ENCODE measurements at places on chromosomes 12 and 14.

DNA sequence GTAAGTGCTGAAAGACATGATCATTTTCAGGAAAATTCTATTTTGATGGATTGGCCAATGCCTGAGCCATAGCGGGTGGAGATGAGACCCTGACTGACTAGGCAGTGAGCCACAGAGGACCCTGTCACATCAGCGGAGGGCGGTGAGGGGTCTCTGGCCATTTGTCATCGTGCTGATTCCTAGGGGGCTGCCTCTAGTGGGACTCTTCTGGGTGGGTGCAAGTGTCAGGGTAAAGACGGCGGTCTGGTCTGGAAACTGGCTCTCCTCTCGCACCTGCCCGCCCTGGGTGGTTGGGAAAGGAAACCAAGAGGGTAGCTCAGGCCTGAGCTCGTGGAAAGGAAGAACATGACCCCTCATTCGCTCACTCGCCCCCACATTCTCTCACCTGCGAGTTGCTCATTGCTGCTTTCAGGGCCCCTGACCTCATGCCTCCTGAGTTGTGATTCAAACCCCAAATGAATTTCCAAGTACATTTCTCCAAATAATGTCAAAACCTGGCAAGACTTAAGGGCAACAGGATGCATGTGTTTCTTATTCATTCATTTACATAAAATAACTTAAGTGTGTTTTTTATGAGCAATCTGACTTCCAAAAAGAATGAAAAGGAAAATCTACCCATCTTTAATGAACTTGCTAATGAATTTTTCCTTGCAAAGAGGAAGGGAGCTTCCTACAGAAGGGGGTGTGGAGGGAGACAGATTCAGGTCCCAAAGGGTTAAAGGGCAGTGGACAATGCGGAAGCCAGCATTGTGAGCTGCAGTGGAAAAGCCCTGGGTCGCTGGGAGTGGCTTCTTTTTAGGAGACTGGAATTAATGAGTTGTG is 12.8 kb downstream of the MEG3 start:
- DNase-seq: no peak

DNA sequence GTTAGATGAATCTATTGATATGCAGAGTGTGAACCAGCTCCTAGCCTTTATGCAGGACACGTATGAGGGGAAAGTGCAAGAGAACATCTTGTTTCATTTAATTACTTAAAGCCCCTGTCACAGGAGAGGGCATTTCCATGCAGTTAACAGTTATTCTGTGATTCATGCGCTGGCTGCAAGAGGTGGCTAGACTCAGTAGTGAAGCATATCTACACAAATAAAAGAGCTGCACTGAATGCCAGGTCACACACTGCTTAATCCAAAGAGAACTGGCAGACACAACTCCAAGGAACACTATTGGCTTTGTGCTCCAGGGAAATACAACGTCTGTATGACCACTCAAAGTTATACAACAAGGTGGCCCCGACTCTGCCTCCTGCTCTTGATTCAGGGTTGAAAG is 394.1 kb downstream of the C12orf75 start:
- DNase-seq: no peak

DNA sequence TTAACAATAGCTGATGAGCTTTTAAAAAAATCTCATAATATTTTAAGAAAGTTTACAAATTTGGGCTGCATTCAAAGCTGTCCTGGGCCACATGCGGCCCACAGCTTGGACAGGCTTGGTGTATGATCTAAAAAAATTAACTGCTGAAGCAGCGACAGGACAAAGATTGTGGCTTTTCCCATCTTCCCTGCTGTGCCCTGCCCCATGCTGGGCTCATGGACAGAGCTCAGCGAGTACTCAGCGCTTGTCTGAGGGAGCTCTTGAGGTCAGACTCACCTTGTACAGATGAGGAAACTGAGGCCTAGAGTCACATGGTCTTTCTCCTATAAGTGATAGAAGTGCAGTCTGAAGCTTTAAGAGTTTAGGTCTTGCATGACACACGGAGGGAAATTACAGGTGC is 15.0 kb downstream of the EVL start:
- no peak for DNase-seq

DNA sequence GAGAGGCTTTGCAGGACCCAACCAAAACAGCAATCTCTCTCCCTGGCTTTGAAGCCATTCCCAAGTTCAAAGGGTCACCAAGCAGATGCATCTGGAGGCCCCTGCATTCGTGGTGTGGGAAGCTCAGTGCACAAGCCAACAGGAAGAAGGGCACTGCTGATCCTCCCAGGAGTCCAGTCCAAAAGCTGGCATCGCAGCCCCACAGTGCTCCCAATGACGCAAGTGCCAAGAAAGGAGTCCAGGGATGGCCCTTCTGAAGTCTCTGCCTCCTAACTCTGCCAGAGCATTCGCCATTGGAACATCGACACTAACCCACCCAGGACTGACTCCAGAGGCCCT is 25.1 kb downstream of the PXN start:
- DNase-seq: no peak

DNA sequence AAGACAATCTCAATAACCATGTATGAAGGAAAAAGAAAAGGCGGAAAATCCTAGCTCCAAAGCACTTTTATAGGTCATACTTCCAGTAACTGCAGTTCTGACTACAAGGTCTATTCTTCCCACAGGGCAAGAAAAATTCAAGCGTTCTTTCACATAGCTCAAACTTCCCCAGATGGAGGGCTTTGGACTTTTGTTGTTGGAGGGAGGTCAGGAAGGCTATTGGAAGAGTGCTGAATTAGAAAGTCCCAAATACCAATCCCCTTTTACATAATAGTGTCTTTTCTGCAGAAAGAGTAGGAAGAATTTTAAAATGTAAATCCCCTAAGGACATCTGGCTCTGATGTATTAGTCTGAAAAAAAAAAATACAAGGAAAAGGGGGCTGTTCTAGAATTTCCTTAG is 309.4 kb downstream of the MDGA2 start:
- DNase-seq: no peak

DNA sequence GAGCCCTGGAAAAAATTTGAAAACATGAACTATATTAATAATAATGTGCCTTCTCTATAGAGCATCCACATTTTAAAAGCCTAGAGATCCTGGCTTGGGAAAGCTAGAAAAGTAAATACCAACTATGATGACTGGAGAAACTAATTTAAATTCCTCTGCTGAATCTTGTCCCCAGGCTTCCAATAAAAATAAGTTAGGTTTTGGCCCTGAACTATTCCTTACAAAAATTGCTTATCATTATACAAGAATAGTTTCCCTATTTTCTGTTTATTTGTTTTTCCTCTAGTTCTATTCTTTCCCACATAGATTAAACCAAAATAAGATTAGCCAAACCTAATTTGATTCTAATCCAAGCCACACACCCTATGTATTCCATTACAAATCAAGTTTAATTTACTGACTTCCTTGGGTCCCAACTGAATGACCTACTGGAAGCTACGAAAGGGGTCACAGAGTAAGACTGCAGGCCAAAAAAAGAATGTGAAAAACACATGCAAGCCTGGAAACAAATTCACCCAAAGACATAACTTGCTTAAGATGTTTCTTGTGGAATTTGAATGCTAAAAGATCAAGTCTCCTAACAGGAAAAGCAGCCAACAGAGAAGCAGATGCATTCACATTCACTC is 133.0 kb downstream of the PAWR start:
- no peak for DNase-seq

DNA sequence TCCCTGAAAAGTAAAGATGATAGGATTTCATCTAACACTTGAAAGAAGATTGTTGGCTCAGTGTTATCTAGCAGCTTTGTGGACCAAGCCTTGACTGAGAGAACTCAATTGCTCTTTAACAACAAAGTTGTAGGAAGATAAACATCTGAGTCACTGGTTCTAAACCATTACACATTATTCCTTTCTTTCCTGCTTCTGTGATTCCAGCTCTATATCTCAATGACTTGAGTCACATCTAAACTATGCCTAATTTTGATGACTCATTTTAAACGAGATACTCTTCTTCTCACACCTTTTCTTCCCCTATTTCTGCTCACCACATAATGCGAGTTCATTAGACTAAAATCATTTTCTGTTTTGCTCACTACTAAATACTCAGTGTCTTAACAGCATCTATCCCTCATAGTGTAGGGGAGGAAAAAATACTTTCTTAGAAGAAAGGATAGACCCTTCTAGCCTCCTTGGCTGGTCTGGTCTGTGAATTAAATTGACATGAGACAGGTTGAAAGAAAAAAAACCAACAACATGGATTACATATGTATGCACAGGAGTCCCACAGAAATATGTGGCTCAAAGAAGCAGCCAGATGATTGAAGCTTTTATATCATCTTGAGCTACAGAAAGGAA is 201.4 kb downstream of the C12orf50 start:
- DNase-seq: peak; percentile 88

DNA sequence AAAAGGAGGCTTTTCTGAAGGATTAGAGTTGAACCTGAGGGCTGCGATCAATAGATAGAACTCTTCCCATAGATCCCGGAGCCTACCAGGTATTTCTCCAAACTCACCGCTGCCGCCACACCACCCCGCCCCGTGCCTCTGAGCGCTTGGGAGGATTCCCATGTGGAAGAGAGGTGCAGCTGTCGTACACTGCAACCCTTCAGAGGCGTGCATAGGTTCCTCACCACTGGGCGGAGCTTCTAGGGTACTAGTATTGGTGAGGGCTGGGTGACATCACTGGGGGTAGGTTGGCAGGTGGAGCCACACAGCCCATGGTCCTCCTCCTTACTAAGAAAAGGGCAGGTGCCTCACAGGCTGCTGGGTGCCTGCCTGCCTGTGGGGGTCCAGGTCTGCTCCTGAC is 127.0 kb downstream of the TSPAN9 start:
- no peak for DNase-seq

- no peak for DNase-seq
These were observed 360.5 kb upstream of the TMPO start for GRCh38 chr12:98154850-98155249.

DNA sequence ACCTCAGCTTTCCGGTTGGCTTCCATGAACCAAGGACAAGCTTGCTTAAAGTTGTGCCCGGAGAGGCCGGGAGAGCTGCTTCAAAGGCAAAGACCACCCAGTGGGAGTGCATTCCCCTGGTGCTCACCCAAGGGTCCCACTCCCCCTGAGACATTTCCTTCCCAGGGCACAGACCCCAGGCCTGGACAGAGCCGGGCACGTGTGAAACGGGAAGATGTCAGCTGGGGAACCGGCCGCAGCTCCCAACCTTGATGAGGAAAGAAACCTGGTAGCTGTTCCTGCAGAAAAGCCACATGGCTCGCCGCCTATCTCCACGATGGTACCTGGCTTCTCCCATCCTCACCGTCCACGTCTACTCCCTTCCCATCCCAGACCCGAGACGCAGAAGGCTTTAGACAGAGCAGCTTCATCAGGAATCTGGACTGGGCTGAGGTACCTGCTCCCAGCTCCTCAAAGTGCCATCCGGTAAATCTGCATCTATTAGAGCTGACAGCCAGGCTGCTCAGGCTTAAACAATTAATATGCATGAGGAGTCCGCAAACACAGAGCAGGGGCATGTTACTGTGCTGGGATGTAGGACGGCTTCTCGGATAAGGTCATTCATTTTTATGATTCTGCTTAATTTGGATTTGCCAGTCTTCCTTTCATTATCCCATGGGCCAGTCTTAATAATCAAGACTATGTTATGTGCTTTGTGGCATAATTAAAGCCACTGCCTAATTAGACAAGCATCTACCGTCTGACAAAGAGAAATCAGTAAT is 53.1 kb downstream of the GALNT9 start:
- DNase-seq: no peak

GRCh38 chr12:53068811-53069585 is 10.2 kb downstream of the SPRYD3 start:
- DNase-seq: no peak

DNA sequence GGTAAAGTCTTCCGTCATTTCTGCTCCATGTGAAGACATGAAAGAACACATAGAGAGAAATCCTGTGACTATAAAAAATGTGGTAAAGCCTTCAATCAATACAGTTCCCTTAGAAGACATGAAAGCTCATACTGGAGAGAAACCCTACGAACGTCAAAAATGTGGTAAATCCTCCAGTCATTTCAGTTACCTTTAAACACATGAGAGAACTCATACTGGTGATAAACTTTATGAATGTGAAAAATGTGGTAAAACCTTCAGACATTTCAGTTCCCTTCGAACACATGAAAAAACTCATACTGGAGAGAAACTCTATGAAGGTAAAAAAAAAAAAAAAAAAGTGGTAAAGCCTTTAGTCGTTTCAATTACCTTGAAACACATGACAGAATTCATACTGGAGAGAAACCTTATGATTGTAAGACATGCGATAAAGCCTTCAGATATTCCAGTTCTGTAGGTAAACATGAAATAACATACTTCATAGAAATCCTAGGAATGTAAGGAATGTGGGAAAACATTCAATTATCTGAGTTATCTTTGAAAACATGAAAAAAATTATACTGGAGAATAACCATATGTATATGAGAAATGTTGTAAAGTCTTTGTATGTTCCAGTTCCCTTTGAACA is 60.4 kb downstream of the MAP4K5 start:
- peak; percentile 5 for DNase-seq

GRCh38 chr12:8913702-8914032 is 642 bp upstream of the PHC1 start:
- no peak for DNase-seq

DNA sequence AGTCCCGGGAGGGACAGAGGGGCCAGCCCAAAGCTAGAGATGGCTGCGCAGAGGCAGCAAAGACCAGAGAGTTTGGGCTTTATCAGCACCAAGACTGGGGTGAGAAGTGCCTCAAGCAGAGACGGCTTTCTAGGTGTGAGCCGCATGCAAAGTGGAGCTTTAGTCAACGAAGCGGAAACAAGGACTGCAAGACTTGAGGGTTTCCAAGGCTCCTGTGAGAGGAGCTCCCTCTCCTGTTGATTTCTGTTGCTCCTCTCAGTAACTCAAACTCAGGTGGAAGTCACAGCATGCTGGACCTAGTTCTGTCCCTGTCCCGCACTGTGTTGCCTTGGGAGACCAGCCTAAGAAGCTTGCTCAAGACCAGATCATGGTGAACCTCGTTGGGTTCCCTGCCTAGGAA is 327.8 kb downstream of the MED13L start:
- no peak for DNase-seq

- no peak for DNase-seq
These were observed 14.6 kb downstream of the RAPGEF3 start for GRCh38 chr12:47744005-47744651.

GRCh38 chr14:66022526-66022925 is 463.6 kb upstream of the CCDC196 start:
- DNase-seq: no peak

DNA sequence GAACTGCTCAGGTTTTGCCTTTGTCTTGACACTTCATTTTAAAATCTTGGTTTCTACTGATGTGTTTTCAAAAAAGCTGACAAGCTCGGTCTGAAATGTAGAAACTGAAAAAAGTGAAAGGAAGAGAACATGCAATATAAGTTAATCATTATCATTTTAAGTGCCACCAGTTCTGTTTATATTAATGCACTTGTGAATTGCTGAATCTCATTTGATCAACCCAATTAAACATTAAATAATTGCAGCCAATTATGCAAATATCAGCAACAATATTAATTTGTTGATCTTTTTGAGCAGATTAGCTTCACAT is 133.8 kb downstream of the BCAT1 start:
- DNase-seq: no peak

- DNase-seq: no peak
These were observed 53.7 kb upstream of the PLEKHA5 start for GRCh38 chr12:19075711-19076340.

- DNase-seq: no peak
These were observed 320.0 kb upstream of the ATP2B1 start for GRCh38 chr12:90028635-90029051.

Data from SW 1271 (cell line).